ENCODE measurements at places on chromosomes 12 and 14. TPM values are rescaled to one million over a fixed set of nuclear protein-coding genes. Genes with fewer than 3 reads are reported as not detected.

DNA sequence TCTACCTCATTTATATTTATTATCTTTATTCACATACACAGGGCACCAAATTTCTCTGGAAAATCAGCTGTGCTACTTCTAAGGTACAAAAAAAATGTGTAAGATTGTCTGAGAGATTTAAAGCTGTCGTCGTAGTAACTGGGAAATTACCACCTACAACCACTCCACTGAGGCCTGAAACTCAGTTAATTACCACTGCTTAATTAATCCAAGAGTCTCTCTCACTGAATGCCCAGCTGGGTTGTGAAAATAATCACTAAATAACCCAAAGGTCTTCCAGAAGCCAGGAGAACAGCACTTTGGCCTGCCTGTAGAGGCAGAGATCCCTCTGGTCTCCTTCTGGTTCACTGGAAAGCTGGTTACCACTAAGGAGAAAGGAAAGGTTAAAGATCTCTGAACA is 207.2 kb upstream of the TMPO start:
- DNase-seq, result no peak

DNA sequence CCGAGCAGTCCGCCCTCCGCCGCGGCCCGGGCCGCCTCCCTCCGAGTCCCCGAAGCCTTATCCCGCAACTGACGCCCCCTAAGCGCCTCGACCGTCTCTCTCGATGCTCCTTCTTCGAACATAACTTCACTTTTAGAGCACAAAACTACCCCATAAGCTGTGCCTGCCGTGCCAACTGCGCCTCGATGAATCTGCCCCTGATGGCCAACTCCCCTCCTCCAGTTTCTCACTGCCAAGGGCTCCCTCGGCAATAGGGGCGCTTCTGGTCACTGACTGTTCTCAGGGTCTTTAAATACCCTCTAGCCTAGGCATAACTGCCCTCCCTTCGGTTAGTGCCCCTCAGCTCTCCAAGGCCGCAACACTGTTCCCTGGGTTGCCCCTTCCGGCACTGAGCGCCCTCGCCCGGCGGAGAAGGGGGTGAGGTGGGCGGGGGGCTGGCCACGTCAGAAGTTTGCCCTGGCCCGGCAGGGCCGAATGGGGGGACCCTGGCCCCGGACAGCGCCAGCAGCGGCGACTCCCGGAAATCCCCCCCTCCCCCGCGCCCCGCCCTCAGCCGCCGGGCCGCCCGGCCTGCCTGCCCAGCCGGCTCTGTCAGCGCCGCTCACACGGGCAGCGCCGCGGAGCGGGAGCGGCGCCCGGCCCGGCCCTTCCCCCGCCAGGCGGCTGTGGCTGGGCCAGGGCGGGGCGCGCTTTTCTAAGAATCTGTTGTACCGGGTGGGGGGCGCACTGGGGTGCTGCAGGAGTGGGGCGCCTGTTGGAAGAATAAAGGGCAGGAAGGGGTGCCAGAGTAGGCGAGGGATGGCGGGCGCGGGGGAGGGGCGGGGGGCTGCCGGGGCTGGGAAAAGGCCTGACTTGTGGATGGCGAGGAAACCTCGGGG is 10.6 kb downstream of the RARG start:
- DNase-seq, result peak; percentile 72

DNA sequence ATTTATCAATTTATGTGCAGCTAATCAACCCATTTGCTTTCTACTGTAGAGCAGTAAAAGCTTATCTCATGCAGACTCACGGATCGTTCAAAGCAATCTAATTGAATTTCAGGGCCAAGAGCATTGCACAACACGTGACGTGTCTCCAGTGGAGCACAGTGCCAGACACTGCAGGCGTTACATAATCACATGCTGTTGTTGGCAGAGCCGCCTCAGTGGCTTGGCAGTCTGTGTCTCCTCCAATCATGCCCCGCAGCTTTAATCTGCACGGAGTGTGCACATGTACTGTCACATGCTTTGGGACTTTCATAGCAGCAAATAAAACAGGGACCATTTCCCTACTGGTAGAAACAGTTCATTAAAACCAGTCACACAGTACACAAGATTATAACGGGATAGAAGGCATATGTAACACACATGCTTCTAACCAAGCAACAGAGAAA is 309.3 kb downstream of the ITPR2 start:
- DNase-seq, result peak; percentile 96

GRCh38 chr14:54208751-54209150 is 188.1 kb upstream of the CDKN3 start:
- DNase-seq, result no peak

Gene GIT2
- total RNA-seq, result 15.5 TPM

Gene IFNG-AS1
- total RNA-seq, result not detected

Gene GLIPR1
- 3.1 TPM for total RNA-seq

Gene CIROP
- not detected for total RNA-seq
